ENCODE measurements at places on chromosomes 1 and 21. TPM values are rescaled to one million over a fixed set of nuclear protein-coding genes. Genes with fewer than 3 reads are reported as not detected.
A peak's percentile ranks its signal among the peaks of the same experiment; 100 is the strongest.

DNA sequence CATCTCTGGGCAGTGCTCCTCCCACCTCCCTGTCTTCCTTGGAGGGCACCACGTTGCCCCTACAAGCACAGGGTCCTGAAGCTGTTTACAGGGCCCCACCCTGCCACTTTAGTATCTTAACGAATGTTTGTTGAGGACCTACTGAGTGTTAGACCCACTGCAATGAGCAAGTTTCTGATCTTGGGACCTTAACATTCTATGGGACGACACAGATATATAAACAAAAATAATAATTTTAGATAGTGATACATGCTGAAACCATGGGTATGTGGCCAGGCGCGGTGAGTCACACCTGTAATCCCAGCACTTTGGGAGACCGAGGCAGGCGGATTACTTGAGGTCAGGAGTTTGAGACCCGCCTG lies 10.1 kb downstream of the ENTREP3 start:
- peaks cover 16% of the 10 kb centered on the region for H3K36me3 ChIP-seq
- H3K4me3 ChIP-seq, result peak overlapping the region; percentile 74
- peak overlapping the region; percentile 94 for H3K27ac ChIP-seq
- H3K4me1 ChIP-seq, result peaks cover 38% of the 10 kb centered on the region
- H3K27me3 ChIP-seq, result no peaks in the 10 kb centered on the region

DNA sequence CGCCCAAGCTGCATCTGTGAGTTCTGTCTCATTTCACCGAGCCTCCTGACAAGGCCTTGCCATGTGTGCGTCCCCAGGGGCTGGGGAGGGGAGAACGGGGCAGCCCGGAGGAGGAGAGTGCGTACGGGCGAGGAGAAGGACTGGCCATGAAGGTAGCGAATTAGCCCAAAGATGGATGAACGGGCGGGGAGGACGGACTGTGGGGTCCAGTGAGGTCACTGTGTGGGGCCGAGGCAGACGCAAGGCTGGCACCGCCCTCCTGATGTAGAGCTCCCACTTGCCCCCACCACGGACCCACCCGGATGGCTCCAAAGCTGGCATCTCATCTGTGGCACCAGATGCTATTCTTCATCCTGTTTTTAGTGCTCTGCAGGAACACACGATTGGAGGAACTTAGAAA lies 330.4 kb downstream of the AJAP1 start:
- DNase-seq, result no peak
- H3K27ac ChIP-seq, result no peak overlapping the region
- peaks cover 73% of the 10 kb centered on the region for H3K27me3 ChIP-seq
- H3K36me3 ChIP-seq, result no peaks in the 10 kb centered on the region
- H3K4me3 ChIP-seq, result no peak overlapping the region
- H3K4me1 ChIP-seq, result no peaks in the 10 kb centered on the region

GRCh38 chr1:103146166-103146565 lies 37.8 kb upstream of the COL11A1 start:
- H3K4me1 ChIP-seq, result no peaks in the 10 kb centered on the region
- H3K27ac ChIP-seq, result no peak overlapping the region
- H3K36me3 ChIP-seq, result no peaks in the 10 kb centered on the region
- DNase-seq, result no peak
- H3K4me3 ChIP-seq, result no peak overlapping the region

DNA sequence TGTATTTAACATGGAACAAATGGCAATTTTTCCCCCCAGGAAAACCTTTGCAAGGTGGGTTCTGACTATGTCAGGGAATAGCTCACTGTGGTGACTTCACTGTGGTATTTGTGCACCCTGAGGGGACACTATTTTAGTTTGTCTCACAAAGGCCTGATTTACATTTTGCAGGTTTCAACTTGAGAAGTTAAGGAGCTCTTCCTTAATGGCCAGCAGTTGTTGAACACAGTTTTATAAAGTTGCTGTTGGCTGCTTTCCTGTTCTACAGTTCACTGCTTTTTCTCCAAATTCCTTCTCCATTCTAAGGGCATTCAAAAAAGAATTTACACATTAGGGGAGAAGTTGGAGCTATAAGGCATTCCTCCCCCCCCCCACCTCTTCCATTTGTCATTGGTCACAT lies 4.6 kb downstream of the LAMC1 start:
- H3K27ac ChIP-seq, result peak overlapping the region; percentile 98
- peak overlapping the region; percentile 73 for H3K4me3 ChIP-seq
- H3K4me1 ChIP-seq, result peaks cover 93% of the 10 kb centered on the region
- no peak for DNase-seq
- no peaks in the 10 kb centered on the region for H3K27me3 ChIP-seq
- H3K36me3 ChIP-seq, result no peaks in the 10 kb centered on the region

DNA sequence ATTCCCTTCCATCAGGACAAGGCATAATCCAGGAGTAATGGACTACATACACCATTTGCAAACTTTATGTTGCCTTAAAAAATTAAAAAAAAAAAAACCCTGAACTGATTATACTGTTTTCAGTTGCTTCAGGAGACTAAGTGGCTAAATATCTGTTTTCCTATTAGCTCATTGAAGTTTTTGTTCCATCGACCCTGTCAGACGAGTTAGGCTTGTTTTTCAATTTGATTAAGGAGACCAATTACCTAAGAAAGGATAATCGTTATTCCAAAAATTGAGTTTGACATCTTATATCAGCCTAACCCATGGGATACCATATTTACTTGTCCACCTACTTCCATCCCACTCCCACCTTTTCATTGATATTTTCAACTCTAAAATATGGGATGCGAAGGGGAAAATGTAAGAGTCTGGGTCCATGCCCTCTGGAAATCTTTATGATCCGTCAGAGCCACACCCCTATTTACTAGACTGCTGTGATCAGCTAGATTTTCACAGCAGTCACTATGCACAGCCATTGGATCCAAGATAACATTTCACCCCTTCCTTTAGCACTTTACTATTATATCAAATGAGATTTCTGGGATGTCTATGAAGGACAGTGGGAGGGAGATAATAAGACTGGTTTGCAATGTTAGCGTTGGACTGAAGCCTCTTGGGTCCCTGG lies 41.0 kb downstream of the IL12RB2 start:
- no peak overlapping the region for H3K4me3 ChIP-seq
- DNase-seq, result no peak
- H3K27me3 ChIP-seq, result peaks cover 6% of the 10 kb centered on the region
- H3K27ac ChIP-seq, result no peak overlapping the region
- no peaks in the 10 kb centered on the region for H3K36me3 ChIP-seq
- H3K4me1 ChIP-seq, result no peaks in the 10 kb centered on the region

- H3K4me1 ChIP-seq, result peaks cover 15% of the 10 kb centered on the region
- no peak overlapping the region for H3K27ac ChIP-seq
- H3K4me3 ChIP-seq, result no peak overlapping the region
- H3K27me3 ChIP-seq, result no peaks in the 10 kb centered on the region
- H3K36me3 ChIP-seq, result peaks cover 98% of the 10 kb centered on the region
Measured at GRCh38 chr1:154594811-154595210, 13.2 kb downstream of the ADAR start.

GRCh38 chr1:241171991-241172390 lies 185.0 kb downstream of the RGS7 start:
- H3K4me1 ChIP-seq, result no peaks in the 10 kb centered on the region
- H3K27me3 ChIP-seq, result no peaks in the 10 kb centered on the region
- H3K4me3 ChIP-seq, result no peak overlapping the region
- no peak overlapping the region for H3K27ac ChIP-seq
- DNase-seq, result no peak

DNA sequence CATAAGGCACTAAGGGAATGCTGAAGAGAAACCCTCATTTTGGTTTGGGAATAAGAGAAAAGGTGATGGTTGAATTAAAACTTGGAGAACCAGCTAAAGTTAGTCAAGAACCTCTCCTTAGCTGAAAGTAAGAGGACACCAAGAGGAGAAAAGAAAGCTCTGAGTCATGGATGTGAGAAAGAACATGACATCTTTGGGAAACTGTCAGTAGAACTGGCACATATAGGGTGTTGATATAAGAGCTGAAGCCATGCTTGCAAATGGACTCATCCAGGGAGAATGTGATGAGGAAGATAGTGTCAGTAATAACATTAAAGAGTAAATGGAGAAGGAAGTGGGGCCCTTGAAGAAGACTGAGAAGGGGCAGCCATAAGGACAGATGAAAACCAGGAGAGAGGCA lies 54.3 kb downstream of the LRRC8C start:
- H3K36me3 ChIP-seq, result peaks cover 31% of the 10 kb centered on the region
- no peak for DNase-seq
- H3K4me3 ChIP-seq, result no peak overlapping the region
- H3K4me1 ChIP-seq, result peaks cover 34% of the 10 kb centered on the region

DNA sequence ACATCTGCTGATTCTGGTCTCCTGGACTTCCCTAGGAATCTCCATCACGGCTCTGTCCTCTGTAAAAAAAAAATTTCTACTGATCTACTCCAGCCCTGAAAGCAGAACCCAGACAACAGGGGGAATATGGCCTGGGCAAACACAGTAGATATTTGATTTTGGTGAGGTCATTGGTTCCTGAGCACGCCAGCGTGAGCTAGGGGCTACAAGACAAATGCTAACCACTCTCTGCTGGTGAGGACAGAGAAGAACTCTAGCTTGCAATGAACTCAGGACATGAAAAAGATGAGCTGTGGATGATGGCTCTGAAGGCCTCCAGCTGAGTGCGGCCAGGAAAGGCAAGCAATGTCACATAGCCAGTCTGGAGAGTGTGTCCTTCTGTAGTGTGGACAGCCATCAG lies 17.2 kb upstream of the FYB2 start:
- no peak for DNase-seq
- H3K36me3 ChIP-seq, result no peaks in the 10 kb centered on the region
- H3K4me1 ChIP-seq, result no peaks in the 10 kb centered on the region
- H3K27ac ChIP-seq, result no peak overlapping the region
- H3K27me3 ChIP-seq, result peaks cover 8% of the 10 kb centered on the region
- no peak overlapping the region for H3K4me3 ChIP-seq

GRCh38 chr1:243393096-243393495 lies 137.3 kb downstream of the SDCCAG8 start:
- no peak for DNase-seq
- H3K27me3 ChIP-seq, result no peaks in the 10 kb centered on the region
- no peaks in the 10 kb centered on the region for H3K4me1 ChIP-seq
- no peak overlapping the region for H3K27ac ChIP-seq

GRCh38 chr1:75613916-75614315 lies 3.0 kb upstream of the SLC44A5 start:
- peaks cover 84% of the 10 kb centered on the region for H3K27me3 ChIP-seq
- no peaks in the 10 kb centered on the region for H3K36me3 ChIP-seq
- H3K4me1 ChIP-seq, result peaks cover 25% of the 10 kb centered on the region
- no peak overlapping the region for H3K4me3 ChIP-seq
- DNase-seq, result no peak

DNA sequence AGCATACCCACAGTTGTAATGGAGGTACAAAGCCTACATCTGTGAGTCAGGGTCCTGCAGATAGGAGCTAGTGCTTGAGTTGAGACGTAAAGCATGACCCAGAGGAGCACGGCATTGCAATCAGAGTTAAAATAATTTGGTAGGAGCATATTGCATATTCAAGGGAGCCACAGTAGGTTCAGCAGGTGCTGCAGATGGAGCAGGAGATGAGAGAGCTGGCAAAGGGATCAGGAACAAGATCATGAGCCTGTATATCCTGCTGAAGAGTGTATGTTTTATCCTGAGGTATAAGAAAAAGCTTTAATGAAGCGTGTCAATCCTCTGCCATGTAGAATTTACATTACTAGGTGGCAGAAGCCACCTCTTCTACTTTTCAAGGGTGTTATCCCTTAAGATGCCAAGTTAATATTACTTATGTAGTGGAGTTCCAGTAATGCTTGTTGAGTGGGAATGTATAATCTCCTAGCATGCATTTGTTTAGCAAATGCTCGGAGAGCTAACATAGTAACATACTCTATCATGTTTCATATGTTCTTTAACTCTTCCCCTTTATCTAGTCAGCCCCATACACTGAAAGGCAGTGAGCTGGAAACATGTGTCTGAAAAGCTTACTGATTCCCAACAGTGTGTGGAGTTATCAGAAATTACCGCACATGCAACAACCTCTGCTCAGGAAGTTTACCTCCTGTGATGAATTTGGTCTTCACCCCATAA lies 300.3 kb downstream of the GRIK1 start:
- H3K27me3 ChIP-seq, result no peaks in the 10 kb centered on the region
- H3K27ac ChIP-seq, result no peak overlapping the region
- no peaks in the 10 kb centered on the region for H3K36me3 ChIP-seq
- H3K4me3 ChIP-seq, result no peak overlapping the region

- H3K36me3 ChIP-seq, result no peaks in the 10 kb centered on the region
- H3K27me3 ChIP-seq, result no peaks in the 10 kb centered on the region
Measured at GRCh38 chr1:190452272-190452848, 25.3 kb downstream of the BRINP3 start.

GRCh38 chr1:168621356-168621755 lies 45.0 kb downstream of the XCL1 start:
- H3K4me1 ChIP-seq, result peaks cover 33% of the 10 kb centered on the region
- no peak overlapping the region for H3K4me3 ChIP-seq
- no peak for DNase-seq

GRCh38 chr1:25649505-25650288 lies 33.1 kb downstream of the MAN1C1 start:
- H3K36me3 ChIP-seq, result peaks cover 8% of the 10 kb centered on the region
- no peaks in the 10 kb centered on the region for H3K27me3 ChIP-seq
- no peak overlapping the region for H3K4me3 ChIP-seq
- H3K27ac ChIP-seq, result no peak overlapping the region
- peaks cover 97% of the 10 kb centered on the region for H3K4me1 ChIP-seq
- no peak for DNase-seq

DNA sequence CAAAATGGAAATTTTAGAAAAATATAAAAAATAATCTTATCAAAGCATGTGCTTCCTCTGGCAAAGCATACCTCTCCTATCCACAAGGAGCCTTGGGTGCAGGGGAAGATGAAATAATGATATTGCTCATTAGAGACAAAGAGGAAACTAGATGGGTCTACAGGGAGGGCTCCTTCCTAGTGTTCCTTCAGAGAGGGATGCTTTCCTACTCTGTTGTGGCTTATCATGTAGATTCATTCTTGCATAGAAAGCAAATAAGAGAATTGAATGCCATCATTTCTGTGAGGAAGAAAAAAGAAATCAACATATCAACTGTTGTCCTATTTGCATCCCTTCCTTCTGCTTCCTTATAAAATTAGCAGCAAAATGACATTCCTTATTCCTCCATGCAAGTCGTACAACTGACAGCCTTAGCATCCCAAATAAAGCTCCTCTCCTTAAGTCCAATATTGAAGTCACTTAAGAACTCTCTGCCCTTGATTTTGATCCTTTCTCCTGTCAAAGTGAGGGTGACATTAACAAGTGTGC lies 543.9 kb upstream of the PLXNA2 start:
- H3K4me3 ChIP-seq, result no peak overlapping the region
- no peaks in the 10 kb centered on the region for H3K4me1 ChIP-seq
- H3K27me3 ChIP-seq, result no peaks in the 10 kb centered on the region
- DNase-seq, result no peak
- no peaks in the 10 kb centered on the region for H3K36me3 ChIP-seq

- no peak for DNase-seq
- H3K27ac ChIP-seq, result no peak overlapping the region
- no peaks in the 10 kb centered on the region for H3K36me3 ChIP-seq
- no peaks in the 10 kb centered on the region for H3K27me3 ChIP-seq
- H3K4me1 ChIP-seq, result no peaks in the 10 kb centered on the region
Measured at GRCh38 chr1:43279666-43280065, 5.7 kb downstream of the C1orf210 start.

The CYP4A11 gene
- total RNA-seq, result not detected

The ZBTB8B gene
- total RNA-seq, result 0.03 TPM

The ZBTB18 gene
- total RNA-seq, result 29.9 TPM

All from left ventricle myocardium inferior (tissue), 1 donor.